ENCODE measurements at places on chromosomes 7 and 10.

- no peak for DNase-seq
Measured at GRCh38 chr7:5363729-5364128, 59.9 kb downstream of the TNRC18 start.

GRCh38 chr7:131880078-131880477, 323.6 kb upstream of the PODXL start:
- no peak for DNase-seq

- no peak for DNase-seq
Measured at GRCh38 chr7:43646603-43647338, 63.9 kb downstream of the STK17A start.

DNA sequence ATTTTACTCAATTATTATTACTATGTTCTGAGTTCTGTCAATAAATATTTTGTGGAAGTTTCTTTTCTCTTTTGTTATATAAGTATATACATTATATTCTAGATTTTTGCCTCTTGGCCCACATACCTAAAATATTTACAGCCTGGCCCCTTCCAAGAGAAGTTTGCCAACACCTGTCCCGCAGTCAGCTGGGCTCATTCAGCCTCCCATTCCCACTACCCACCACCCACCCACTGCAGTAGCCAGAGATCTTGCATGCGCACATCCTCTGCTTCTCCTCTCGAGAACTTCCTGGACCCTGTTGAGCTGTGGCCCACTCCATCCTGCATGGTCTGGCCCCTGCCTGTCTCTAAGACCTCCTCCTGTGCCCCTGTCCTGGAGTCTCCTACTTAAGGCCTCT, 33.6 kb downstream of the WIPF3 start:
- DNase-seq: no peak

GRCh38 chr10:119281581-119282071, 74.3 kb downstream of the GRK5 start:
- no peak for DNase-seq

DNA sequence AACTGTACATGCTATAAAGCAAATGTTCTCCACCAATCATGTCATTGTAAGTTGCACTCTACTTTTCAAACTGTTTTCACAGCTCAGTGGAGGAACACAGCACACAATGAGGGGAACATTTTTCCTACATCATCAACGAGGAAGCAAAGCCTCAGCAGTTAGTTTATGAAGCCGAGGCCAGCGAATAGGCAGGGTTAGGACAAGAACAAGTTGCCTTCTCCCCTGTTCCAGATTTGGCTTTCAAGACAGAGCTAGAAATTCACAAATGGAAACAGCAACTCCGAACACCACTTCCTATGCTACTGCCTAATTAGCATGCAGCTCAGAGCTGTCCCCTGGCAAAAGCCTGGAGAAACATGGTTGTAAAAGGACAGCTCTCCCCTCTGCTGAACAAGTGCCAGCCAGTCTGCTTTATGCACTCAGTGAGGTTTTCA, 19.8 kb downstream of the ITGB8 start:
- DNase-seq: no peak

GRCh38 chr10:95440756-95441546, 120.2 kb downstream of the SORBS1 start:
- DNase-seq: no peak

DNA sequence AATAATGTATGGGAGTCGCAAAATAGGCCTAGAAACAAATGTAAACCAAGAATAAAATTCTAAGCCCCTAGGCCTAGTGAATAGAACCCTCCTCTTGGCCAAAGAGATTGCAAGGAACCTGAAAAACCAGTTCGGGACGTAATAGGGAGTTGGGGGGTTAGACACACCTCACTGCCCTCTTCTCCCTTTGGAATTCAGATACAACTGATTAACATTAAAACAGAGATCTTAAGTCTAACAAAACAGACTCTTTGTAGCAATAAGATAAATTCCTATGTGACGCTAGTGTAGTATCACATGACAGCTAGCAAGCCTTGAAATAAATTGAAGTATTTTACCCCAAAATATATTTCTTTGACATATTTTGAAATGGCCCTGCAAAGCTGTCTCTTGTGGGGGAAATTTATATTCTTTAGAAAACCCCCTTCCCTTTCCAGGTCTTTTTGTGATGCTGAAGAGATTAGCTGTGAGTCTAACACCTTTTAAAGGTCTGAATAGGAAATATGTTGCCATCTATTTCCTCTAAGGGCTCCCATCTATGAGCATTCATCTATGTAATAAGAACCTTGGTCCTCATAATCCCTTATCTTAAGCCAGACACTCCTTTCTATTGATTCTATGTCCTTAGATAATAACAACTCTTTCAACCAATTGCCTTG, 623.4 kb upstream of the NRG3 start:
- DNase-seq: no peak

DNA sequence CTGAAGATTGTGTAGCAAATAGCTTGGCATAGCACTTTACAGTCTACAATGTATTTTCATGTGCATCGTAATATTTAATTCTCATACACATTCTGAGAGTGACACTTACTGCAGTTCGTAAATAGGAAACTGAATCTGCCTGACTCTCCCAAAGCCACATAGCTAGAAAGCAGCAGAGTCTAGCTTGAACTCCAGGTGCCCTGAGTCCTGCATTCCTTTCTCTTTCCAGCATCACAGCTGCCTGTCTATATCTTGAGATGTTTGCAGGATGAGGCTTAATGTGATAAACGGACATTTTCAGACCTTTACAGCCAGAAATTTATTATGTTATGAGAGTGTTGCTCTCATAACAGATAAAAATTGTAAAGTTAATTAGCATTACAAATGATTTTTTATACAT, 132.9 kb upstream of the PLXDC2 start:
- no peak for DNase-seq

- no peak for DNase-seq
Measured at GRCh38 chr10:84945791-84946190, 617.4 kb downstream of the CCSER2 start.

All from CD4-positive, alpha-beta T cell (primary cell).